ENCODE measurements at places on chromosomes 4 and X.

GRCh38 chr4:112173593-112174558 is 28.6 kb downstream of the FAM241A start:
- peak; percentile 7 for DNase-seq

DNA sequence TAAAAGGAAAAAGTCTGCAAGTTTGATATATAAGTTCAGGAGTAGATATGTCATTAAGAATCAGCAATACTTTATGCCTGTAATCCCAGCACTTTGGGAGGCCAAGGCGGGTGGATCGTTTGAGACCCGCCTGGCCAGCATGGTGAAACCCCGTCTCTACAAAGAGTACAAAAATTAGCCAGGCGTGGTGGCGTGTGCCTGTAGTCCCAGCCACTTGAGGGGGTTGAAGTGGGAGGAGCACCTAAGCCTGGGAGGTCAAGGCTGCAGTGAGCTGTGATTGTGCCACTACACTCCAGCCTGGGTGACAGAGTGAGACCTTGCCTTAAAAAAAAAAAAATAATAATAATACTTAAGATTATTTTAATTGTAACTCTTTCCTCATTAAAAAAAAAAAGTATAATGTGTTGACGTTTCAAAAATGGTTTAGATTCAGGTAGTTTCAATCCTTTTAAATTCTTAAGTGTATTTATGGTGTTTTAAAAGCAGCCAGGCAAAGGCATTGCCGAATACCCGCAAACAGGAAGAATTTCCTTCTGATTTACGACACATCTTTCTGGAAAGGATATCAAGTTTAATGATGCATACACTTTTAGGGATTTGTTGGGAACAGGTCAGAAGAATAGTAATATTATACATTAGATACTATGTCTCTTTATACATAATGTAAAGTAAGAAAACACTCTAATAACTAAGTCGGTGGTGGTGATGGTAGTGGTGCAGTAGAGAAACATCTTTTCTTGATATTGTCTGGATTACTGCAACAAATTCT is 80.9 kb downstream of the KDM6A start:
- no peak for DNase-seq

DNA sequence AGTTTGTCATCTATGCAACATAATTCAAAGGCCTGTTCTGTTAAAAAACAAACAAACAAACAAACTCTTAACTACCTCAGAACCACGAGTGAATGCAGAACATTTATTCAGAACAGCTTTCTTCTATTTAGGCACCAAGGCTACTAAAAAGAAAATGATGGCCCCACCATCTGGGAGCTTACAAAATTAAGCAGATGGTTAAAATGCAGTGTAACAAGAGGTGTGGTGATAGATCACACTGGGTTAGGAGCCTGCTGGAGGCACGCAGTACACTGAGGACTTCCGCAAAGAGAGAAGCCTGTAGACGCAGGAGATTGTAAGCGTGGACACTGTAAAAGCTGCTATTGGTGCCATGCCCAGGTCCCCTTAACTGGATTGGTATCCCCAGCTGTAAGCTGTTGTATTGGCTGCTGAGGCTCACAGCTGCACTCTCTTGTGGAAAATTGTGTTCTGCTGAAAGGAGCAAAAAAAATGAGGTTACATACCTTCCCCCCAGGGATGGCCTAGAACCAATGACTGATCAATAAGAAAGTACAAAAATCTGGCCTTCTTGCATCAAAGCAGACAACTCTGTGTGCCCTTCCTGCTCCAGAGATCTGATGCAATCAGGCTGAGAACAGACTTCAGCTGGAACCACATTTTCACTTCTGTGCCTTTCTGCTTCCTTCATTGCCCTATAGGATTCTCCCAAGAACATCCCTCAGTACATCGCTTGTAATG is 60.0 kb downstream of the SHROOM3 start:
- DNase-seq: no peak

DNA sequence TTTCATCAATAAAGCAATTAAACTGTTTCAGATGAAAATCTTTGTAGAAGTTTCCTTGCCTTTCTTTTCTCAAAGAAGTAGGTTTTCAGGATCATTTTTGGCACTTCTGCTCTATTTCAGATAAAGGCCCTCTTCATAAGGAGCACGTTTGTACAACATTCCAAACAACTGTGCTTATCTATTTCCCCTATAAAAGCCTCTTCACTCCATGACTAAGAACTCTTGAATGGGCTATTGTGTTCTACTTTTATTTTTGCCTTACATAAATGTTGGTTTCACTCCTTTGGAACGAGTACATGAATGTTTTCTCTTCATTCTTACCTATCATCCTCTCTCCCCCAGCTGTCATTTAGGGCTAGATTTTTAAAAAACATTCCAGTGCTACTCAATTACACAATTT is 288.0 kb upstream of the PPP1R2C start:
- no peak for DNase-seq

Data from fibroblast of gingiva (primary cell).